ENCODE measurements at places on chromosomes 13 and 19.
A peak's percentile ranks its signal among the peaks of the same experiment; 100 is the strongest.

DNA sequence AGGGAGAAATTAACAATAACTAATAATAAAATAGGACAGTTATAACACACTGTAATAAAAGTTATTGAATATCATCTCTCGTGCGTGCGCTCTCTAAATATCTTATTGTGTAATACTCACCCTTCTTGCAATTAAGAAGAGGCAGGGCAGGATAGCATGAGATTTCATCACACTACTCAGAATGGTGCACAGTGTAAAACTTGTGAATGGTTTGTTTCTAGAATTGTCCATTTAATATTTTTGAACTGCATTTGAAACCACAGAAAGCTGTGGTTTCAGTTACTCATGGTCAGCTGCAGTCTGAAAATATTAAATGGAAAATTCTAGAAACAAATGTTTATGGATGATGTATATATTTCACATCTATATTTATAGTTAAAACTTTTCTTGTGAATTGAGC, 161.1 kb downstream of the DCT start:
- no peak for DNase-seq

DNA sequence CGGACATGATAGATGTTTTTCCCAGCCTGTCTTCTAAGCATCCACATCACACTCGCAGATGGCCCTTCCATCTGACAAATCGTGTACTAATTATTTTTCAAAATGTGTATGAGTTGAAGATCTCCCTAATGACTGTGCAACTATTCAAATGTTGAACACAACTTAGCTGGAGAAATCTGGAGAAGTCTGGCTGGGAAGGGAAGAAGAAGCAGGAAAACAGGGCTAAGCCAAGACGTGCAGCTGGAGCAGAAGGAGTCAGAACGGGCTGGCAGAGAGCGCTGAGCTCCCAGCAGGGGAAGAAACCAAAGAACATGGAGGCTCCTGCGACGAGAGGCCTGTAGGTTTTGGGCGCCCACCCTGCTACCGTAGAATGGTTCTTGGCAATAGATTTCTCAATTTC, 13.2 kb upstream of the LATS2 start:
- no peak for DNase-seq

GRCh38 chr19:902093-902370, 8.7 kb downstream of the RNU6-9 start:
- DNase-seq = no peak

DNA sequence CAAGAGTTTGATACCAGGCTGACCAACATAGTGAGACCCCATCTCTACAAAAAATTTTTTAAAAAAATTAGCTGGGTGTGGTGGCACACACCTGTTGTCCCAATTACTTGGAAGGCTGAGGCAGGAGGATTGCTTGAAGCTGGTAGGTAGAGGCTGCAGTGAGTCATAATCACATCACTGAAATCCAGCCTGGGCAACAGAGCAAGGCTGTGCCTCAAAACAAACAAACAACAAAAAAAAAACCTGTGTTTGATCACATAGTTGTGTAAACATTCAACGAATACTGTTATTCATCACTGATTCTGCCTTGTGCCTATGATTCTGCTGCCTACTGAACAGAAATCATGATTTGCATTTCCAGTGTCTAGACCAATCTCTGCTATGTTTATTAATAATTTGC, 134.0 kb downstream of the TBC1D4 start:
- DNase-seq = no peak

DNA sequence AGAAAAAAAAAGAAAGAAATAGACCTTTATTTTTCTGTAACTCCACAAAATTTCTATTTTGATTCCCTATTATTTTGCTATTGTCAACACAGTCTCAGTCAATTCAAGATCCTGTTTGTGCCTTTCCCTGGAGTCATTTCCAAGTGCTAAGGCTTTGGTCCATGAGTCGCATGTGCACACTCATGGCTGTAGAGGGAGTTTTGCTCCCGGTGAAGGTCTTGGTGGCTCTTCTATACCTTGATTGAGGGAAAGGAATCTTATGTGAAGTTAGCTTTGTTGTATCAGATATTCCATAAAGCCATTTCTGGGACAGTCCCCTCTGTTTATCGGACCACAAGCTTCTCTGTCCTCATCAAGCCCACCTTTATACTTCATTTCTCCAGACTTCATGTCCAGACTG, 58.7 kb upstream of the ALOX5AP start:
- DNase-seq = no peak

DNA sequence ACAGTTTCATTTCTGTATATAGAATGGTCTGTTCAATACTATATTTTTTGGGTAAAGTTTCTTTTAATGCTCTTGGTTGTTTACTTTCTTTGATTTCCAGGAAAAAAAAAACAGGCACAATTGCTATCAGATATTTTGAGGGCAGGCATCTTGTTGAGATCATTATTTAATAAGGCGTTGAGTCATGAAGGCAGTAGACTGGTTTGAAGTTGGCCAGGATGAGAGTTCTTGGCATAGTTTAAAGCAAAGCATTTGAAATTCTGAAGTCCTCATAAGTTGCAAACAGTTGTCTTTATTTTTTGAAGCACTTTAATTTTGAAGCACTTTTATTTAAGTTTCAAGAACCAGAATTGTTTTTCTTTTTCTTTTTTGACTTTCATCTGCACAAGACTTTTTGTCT, 2.6 kb upstream of the ZNF175 start:
- DNase-seq = no peak

GRCh38 chr19:18232540-18233223, 6.4 kb upstream of the PDE4C start:
- peak; percentile 44 for DNase-seq

DNA sequence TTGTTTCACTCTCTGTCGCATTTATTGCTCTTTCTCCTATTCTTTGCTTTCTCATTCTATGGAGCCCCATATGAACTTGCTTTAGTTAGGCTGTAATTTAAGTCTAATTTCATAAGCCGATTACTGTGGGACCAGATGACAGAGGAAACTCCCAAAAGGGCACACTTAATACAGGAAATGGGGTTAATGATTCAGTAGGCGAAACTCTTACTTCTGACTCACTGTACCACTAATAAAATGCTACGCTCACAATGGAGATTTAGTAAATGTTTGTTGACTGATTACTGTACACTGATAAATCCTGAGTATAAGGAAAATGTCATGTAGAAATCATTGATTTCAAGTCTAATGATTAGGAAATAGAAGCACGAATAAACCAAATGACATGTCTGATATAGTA, 276.4 kb downstream of the KLF5 start:
- no peak for DNase-seq

GRCh38 chr13:104461049-104461448, 1394.8 kb upstream of the SLC10A2 start:
- DNase-seq = no peak

DNA sequence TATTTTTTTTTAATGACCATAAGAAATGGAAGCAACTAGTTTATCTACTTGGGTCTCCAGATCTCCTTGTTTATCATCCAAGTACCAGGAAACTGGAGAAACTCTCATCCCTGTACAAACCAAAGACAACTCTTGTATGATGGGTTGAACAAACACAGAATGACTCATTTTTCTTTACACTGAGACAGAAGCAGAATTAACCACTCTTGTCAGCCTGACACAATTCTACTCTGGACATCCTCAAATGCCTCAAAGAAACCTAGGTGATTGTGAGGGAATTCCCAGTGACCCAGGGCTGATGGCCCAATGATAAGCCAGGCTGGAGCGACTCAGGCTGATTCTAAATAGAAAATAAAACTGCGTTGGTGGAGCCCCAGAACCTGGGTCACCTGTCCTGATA, 151.5 kb downstream of the ZNF737 start:
- no peak for DNase-seq

GRCh38 chr19:48645620-48646000, 377 bp downstream of the CA11 start:
- no peak for DNase-seq

DNA sequence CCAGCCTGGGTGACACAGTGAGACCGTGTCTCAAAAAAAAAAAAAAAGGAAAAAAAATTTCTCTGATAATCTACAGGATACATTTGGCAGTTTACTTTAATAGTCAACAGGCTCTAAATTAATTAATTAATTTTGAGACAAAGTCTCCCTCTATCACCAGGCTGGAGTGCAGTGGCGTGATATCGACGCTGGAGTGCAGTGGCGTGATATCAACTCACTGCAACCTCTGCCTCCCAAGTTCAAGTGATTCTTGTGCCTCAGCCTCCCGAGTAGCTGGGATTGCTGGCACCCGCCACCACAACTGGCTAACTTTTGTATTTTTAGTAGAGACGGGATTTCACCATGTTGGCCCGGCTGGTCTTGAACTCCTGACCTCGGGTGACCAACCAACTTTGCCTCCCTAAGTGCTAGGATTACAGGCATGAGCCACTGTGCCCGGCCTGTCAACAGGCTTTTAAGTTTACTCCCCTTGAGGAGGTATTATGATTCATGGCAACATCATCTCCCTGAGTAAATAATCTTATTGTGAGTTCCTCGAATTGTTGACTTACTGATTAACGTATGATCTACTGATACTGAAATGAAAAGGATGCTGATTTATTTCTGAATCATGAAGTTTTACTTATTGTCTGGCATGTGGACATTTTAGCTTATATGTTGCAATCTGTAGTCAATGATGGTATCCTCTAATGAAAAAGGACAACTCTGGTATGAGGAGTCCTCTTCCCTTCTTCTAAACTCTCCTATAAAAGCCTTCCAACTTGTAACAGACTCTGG, 21.3 kb upstream of the MTRF1 start:
- DNase-seq = no peak

GRCh38 chr13:28611654-28612131, 47.2 kb upstream of the POMP start:
- DNase-seq = no peak

DNA sequence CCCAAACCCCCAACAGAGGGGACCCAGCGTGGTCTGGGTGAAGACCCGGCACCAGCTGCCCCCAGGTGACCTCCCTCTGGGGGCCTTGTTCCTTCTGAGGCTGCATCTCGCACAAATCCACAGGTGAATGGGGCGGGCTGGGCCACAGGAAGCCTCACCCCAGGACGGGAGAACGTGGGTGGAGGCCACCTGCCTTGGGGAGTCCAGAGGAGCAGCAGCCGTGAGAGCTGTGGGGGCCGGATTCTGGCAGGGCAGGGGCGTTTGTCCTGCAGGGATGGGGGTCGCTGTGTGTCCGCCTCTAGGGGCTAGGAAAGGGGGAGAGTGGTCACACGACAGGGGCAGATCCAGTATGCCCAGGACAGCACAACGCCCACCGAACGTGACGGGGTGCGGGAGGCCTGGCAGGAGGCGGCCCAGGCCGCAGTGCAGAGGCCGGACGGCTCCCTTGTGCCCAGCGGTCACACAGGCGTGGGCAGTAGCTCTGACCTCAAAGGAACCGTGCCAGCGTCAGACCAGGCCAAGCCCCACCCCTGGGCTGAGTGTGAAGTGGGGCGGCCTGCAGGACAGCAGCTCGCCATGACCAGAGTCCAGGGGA, 6.7 kb downstream of the POLR2E start:
- no peak for DNase-seq

DNA sequence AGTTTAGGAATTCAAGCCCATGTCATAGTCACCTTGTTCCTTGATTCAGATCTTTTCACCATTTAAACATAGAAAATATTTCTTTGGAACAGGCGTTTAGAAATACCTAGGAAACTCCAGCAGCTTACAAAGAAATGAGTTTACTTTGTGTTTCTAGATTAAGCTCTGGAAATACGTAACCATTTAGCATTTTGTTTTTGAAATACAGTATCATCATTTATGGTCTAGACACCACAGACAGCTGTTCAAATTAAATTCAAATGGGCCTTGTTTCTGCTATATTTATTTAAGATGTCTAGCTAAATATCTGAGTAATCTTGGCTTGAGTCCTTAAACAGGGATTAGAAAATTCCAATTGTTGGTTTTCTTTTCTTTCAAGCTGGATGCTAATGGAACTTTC, 228.5 kb downstream of the NDFIP2 start:
- no peak for DNase-seq

- no peak for DNase-seq
Measured at GRCh38 chr13:109214393-109214792, 572.0 kb downstream of the IRS2 start.

GRCh38 chr13:95087746-95088305, 213.4 kb downstream of the ABCC4 start:
- DNase-seq = no peak

- no peak for DNase-seq
Measured at GRCh38 chr13:59229861-59230260, 933.9 kb downstream of the DIAPH3 start.

DNA sequence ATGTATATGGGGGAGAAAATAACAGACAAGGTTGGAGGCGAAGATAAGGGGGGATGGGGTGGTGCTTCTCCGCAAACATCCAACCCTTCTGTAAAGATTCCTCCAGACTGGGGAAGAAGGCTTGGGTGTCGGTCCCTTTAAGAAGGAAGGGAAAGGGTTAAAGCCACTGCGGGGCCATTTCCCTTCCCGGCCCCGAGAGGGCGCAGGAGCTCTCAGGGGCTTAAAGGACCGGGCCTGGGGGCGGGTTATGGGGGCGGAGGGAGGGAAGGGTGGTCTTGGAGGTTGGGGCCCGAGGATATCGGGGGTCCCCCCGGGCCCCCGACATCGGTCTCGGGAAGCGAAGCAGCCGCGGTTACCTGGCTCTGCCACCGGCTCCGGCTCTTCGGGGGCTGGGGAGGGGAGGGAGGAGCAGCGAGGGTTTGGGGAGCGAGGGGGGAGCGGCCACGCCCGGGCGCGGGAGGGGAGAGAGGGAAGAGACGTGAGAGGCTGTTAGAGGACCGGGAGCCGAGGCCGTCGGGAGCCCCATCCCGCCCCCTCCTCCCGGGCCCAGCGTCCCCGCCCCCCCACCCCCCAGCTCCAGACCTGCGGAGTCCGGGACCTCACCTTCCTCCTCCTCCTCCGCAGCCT, 2.8 kb downstream of the TNNT1 start:
- no peak for DNase-seq

GRCh38 chr13:40672765-40673397, 6.4 kb upstream of the FOXO1 start:
- no peak for DNase-seq

DNA sequence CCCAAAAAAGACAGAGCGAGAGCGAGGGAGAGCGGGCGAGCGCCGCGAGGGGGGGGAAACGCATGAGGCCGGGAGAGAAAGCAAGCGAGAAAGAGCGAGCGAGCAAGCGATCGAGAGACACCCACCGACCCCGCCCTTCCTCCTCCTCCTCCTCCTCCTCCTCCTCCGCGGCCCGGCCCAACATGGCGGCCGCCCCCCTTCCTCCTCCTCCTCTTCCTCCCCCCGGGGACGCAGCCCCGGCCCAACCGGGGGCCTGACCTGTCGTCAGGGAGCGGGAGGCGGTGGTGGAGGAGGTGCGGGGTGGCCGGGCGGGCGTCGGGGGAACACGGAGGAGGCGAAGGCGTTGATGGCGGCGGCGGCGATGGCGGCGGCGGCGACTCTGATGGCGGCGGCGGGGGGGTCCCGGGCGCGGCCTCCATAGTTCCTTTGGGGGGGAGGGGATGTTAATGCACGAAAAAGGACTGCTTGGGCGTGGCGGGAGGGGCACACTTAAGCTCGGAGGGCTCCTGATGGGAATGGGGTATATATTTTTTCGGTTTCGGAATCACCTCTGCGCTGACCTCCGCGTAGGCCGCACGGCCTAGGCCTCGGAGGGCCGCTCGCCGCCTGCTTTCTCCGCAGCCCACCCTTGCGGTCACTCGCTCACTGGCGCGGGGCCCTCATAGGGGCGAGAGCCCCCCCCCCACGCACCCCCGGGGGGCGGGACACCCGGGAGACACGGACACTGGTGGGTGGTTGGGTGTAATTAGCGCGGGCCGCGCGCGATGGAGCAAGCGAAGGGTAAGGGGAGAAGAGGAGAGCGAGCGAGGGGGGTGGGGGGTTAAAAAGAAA, 1.2 kb downstream of the ZC3H4 start:
- DNase-seq = peak; percentile 21
